Stimulated activated CD4-positive, alpha-beta T cell treated with anti-CD3 and anti-CD28 coated beads, TNF-alpha, amount 100 ng/mL, for 4 hours (primary cell): ENCODE measurements at places on chromosomes 13 and 19.

DNA sequence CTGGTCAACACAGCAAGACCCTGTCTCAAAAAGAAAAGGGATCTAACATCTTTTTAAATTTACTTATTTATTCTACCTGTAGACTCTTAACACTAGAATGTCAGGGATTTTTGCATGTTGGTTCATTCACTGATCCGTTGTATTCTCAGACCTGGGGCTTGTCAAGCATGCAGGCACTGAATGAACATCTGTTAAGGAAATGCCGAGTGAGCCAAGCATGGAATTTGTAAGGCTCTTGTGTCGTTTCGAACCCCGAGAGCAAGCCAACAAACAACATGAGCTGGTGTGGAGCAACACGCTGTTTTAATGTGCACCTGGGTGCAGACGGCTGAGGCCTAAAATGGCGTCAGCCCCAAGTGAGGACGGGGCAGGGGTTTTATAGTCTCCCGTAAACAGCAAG is 10.0 kb upstream of the OR1M1 start:
- DNase-seq, result no peak

- no peak for DNase-seq
Observed at GRCh38 chr13:57925250-57925649, 293.7 kb downstream of the PCDH17 start.

- DNase-seq, result no peak
Observed at GRCh38 chr13:86447479-86447878, 648.3 kb upstream of the SLITRK6 start.

- DNase-seq, result no peak
Observed at GRCh38 chr13:40120288-40120687, 464.8 kb downstream of the COG6 start.
